ENCODE measurements at places on chromosomes 12 and 14.
A peak's percentile ranks its signal among the peaks of the same experiment; 100 is the strongest.

DNA sequence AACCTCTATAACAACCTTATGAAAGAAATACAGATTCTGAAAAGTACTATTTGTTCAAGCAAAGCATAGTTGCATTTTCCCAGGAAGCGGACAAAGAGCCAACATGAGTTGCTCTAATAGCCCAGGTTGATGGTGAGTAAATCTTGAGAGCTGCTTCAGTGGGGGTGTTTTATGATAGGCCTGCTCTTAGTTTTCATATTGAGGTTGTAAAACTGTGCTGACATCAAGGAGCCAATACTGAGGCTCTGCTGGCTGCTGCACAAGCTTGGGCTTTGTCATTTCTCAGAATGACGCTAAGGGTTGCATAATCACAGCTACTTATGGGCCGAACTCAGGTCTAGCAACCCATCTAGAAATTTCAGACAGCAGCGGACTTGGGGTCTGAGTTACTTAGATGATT, 11.5 kb downstream of the TBC1D30 start:
- no peak for DNase-seq

GRCh38 chr12:45183246-45183645, 32.6 kb upstream of the ANO6 start:
- DNase-seq: no peak

- DNase-seq: no peak
These were observed 49.7 kb downstream of the C14orf132 start for GRCh38 chr14:96088911-96089310.

- no peak for DNase-seq
These were observed 5.0 kb downstream of the HNRNPC start for GRCh38 chr14:21264025-21264801.

GRCh38 chr14:36519431-36520321, at the start of gene NKX2-1:
NKX2-1 (minus strand) TSS chr14:36520232; CDS start chr14:36520129, 103 bp downstream.
- no peak for DNase-seq

DNA sequence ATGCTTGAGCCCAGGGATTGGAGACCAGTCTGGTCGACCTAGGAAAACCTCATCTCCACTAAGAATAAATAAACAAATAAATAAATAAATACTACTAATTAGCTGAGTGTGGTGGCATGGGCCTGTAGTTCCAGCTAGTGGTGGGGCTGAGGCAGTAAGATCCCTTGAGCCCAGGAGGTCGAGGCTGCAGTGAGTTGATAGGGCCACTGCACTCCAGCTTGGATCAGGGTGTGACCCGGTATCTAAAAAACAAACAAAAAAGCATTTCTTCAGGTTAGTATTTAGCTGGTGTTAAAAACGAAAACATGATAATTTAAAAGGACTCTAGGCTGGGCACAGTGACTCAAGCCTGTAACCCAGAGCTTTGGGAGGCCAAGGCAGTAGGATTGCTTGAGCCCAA, 1.2 kb upstream of the FGD4 start:
- no peak for DNase-seq

DNA sequence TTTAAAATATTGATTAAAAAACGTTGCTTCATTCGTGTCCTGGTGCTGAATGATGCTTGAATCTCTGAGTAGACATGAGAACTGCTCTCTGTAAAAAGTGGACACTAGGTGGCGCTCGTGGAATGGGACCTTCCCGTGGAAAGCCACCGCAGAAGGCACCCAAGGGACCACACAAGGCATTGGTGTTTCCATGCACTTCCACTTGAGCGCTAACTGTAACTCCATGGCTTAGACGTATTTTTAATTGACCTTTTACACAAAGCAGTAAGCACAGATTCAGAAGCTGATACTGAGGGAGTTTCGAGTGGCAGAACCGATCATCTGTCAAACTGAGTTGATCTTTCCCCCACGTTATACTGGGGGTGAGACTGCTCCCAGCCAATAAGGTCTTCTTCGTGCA, 135.3 kb downstream of the PRKCH start:
- DNase-seq: peak; percentile 62

- DNase-seq: no peak
These were observed 212.1 kb downstream of the GXYLT1 start for GRCh38 chr12:41932470-41932991.

GRCh38 chr12:49662998-49663843, 39.9 kb downstream of the PRPF40B start:
- DNase-seq: peak; percentile 42

- no peak for DNase-seq
These were observed 37.6 kb upstream of the TSPAN8 start for GRCh38 chr12:71195338-71195896.

DNA sequence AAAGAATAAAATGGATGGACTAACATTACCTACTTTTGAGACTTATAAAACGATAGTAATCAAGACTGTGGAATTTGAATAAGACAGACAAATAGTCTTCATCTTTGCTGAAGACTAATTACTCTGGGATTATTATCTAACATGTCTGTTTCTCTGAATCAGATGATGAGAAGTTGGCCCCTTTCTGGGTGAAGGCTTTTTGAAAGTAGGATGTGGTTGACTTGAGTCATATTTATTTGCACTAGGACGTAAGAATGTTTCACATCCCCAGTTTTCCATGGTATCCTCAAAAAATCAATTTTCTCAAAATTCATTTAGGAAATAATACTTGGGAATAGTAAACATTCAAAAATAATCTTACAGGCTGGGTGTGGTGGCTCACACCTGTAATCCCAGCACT, 31.8 kb downstream of the PKP2 start:
- no peak for DNase-seq

GRCh38 chr14:49381778-49382177, 204.4 kb downstream of the RPS29 start:
- no peak for DNase-seq

DNA sequence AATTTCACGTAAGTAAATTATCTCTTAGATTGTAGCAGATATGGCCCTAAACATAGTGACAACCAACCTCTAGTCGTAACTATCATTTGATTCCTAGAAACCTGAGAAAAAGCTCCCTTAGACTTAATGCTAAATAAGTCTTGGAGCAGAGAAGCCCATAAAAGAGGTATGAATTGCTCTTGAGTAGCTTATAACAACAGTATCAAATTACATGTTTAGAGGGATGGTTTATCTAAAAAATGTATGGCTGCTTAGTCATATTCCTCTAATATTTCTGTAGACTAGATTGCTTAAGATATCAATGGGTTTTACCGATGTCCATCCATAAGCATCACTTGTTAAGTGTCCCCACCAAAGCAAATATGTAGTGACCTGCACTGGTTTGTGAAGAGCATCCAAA, 259.7 kb downstream of the NELL2 start:
- DNase-seq: no peak

DNA sequence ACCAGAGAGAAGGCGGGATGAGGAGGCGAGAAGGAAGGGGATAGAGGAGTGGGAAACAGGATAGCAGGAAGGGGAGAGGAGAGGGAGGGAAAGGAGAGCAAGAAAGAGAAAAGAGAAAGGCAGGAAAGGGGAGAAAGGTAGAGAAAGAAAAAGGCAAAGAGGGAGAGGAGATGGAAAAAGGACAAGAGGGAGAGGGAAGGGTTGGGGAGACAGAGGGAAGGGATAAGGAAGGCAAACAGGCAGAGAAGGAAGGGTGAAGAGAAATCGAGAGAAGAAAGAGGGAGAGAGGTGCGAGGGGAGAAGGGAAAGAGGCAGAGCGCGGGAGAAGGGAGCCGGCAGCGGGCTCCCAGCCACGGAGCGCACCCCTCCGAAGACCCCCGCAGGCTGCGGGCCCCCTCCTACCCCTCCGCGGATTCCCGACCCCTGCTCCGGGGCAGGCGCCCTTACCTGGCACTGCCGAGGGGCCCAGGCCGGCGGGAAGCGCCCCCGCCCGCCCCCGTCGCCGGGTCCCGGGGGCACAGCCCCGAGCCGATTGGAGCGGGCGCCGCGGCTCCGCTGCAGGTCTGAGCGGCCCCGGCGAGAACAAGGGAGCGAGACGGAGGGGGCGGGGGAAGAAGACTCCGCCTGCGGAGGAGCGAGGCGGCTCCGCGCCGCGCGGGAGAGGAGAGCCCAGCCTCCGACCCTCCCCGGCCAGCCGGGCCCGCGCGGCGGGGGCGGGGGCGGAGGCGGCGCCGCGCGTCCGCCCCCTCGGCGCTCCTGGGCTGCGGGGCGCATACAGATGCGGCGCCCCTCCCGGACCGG, at the start of gene CDH24:
Gene CDH24, minus strand, starts transcription at position 565 of the 801 bp plus-strand sequence. CDS start 1,787 bp downstream, outside the sequence.
- DNase-seq: peak; percentile 42

DNA sequence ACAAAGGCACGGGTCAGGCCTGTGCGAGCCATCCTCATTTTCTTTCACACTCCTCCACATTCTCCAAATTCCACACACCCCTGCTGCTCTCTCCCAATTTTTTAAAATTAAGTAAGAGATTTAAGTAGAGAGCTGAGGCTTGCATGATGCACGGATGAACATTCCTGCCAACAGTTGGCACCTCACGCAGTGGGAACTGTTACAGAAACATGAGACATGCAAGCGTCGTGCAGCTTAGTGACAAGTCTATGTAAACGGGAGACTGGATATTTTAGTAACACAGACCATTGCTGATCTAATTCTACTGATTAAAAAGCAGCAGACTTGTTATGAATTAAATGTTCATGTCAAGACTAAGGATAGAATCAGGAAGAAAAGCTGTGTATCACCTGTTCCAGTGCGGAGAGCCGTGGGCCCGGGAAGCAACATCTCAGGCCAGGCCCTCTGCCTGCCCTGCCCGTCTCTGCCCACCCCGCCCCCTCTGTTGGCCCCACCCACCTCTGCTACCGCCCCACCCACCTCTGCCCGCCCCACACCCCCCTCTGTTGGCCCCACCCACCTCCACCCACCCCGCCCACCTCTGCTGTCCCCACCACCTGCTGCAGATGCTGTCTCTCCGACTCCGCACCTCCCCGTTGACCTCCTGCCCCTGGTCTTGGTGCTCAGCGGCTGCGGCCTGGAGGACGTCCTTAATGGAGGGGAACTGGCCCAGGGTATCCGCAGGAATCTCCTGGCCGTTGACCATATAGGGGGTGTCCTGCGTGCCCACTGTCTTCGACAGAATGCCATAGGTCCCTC, 21.2 kb downstream of the GOLGA3 start:
- DNase-seq: no peak

DNA sequence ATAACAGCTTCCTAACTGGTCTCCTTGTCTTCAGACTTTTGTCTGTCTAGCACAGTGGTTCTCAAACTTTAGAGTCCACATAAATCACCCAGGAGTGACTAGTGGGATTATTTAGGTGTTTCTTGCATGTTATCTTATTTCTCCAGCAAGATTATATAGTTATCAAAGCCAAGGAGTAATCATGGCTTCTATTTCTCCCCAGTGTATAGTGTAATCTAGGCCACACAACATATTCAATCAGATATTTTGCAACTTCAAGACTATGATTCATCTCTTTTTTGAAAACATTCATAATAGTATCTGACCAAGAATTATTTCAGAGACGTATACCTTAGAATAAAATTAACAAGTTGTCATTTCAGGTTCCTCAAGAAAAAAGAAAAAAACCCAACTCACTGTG, 131.9 kb downstream of the CEP83 start:
- no peak for DNase-seq

- no peak for DNase-seq
These were observed 93.1 kb downstream of the DDHD1 start for GRCh38 chr14:53060046-53060445.

- no peak for DNase-seq
These were observed 258.0 kb upstream of the DDHD1 start for GRCh38 chr14:53411125-53411524.

DNA sequence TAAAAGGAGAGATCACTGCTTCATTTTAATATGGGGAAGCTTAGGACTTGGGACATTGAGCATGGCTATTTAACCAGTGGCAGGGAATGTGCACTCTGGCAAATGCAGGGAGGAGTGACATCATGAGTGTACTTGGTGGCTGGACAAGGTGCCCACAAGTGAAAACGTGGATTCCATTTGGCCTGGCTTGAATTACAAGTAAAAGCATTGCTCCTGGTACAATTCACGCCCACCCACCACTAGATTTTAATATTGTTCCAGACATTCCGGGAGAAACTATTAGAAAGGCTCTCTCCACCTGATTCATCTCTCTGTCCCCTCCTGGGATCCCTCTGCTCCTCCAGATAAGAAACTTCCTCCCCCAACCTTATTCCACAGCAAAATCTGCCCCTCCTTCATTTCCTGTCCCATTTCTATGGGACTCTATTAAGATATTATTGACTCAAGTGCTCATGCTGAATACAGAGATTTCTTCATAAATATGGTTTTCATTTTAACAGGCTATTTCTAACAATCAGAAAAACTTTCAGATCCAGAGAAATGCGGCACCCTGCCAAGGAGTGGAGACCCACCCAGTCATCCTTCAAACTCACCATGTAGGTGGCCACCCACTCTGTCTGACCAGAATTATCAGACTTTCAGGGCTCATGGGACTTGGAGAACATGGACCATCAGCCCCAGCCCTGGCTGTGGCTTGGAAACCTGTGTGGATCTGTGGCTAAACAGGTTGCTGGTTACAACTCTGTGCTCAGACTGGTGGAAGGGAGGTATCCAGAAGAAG, 43.2 kb downstream of the SSPN start:
- DNase-seq: no peak

DNA sequence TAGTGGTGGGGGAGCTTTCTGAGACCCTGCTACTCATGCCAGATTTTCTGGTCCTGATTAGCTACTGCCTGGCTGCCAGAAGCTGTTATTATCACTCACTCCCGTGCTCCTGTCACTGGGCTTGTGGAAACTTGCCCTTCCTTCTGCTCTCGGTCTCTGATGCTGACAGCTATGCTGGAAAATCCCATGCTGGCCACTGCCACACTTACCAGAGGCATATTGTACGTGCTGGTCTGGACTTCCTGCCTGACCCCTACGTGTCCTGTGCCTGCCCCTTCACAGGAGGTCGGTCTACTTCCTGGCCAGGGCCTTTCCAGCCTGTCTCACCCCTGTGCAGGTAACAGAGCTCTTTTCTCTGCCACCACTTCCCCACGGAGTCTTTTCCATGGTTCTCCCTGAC, 149.4 kb upstream of the PLEKHG7 start:
- no peak for DNase-seq

DNA sequence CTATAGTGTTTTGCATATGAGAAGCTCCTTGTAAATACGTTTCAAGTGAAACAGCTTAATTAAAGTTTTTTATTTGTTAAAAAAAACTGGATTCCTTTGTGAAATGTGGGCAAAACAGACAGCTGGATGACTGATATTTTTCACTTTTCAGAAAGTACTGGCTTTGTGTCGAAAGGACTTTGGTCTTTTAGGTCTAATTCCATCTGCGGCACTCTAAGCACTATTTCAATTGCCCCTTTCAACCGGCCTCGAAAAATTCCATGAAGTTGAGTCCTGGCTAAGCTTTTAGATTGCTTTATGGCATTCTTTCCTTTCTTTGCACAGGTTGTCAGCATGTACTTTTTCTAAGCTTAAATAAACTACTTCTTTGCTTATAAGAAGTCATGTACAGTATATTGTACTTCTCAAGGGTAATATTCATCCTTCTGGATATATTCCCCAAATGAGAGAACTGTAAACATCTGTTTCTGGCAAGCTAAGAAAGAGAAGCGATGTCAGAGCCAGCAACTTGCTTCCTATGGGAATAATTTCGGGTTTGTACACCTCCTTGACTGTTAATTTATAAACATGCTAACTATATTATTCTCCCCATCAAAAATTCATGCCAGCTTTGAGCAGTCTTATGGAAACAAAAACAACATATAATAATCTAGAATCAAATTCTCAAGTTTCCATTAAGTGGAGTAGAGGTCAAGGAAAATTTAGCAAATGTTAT, 611.3 kb downstream of the ETNK1 start:
- no peak for DNase-seq

Measured in stimulated activated CD4-positive, alpha-beta T cell treated with anti-CD3 and anti-CD28 coated beads, Interleukin-15, amount 100 ng/mL, for 1 hour (primary cell).